ENCODE measurements at places on chromosomes 2 and 18.

DNA sequence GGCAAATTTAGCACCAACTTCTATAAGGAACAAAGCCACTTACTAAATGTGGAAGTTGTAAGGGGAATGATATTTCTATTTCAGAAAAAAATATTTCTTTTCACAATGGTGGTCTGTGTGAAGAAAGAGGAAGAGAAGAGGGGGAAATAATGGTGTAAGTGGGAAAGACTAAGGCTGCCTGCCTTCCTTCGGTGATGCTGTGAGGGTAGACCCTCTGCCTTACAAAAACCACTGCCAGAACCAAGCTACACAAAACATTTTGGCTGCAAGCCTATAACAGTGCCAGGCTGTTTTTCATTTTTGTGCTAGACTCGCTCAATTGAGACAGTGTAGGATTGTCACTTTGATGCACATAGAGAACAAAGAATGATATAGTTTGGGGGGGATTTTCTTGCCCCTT is 286.6 kb downstream of the ZEB2 start:
- DNase-seq = no peak

DNA sequence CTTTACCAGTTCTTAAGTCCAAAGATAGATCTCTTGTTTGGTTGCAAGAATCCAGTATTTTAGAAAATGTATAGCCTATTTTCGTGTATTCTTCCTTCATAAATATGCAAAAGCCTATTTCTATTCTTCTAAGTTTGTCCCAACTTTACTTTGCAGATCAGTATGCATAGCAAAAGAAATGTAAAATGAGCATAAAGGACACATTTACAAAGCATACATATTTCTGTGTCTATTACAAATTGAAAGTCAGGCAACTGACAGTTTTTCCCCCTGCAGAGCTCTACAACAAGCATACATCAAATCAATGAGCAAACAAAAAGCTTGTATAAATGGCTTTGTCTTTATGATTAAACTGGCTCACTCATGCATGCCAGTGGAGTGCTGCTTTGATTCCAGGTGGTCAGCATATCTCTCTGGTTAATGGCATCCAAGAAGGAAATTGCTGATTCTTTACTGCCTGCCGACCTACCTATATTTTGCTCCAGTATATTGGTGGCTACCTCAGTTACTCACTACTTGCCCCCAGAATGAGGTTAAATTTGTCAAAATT is 10.0 kb upstream of the VPS54 start:
- DNase-seq = no peak

- DNase-seq = no peak
Measured at GRCh38 chr18:50751947-50752346, 67.9 kb downstream of the MRO start.

DNA sequence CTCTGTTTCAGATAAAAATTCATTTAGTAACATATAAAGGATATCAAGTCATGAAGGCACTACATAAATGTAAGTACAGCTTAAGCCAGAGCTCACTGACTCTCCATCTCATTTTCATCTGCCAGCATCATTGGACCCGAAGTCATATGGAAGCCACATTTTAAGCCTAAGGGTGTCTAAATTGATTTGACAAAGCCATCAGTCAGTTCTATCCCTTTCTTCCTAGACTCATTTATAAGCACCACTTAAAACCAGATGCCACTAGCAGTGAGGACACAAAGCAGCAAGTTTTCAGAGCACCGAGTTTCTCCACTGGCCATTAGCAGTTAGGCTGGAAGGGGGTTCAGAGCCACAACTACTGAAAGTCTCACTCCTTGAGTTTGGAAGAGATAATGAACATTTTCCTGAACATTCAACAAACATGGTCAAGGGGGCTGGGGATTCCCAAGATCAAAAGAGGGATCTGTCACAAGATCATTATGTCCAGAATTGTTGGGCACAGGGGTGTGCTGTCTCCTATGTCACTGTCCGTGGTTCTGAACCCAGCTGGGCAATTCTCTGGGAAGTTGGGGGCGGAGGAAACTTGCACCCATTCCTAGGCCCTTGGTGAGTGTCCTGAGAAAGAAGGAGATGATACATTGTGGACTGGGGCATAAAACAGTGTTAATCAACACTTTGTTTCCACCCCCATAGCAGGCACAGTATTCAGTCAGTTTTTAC is 158.5 kb upstream of the LMAN1 start:
- no peak for DNase-seq

DNA sequence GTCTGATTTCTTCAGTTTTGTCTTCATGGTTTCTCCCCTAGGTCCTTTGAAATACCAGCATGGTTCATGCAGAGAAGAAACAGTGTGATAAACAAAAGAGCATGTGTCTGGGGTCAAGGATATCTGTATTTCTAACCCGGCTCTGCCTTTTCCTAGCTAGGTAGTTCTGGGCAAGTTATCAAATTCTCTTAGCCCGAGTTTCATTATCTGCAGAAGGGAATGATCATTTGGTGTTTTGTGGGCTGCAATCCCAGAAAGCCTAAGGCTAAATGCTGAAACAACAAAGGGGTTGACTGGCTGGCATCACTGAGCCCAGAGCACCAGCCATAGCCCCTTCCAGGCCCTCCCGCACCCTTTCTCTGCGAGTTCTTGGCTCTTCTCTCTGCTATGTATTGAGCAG is 51.7 kb upstream of the DAPL1 start:
- DNase-seq = no peak

DNA sequence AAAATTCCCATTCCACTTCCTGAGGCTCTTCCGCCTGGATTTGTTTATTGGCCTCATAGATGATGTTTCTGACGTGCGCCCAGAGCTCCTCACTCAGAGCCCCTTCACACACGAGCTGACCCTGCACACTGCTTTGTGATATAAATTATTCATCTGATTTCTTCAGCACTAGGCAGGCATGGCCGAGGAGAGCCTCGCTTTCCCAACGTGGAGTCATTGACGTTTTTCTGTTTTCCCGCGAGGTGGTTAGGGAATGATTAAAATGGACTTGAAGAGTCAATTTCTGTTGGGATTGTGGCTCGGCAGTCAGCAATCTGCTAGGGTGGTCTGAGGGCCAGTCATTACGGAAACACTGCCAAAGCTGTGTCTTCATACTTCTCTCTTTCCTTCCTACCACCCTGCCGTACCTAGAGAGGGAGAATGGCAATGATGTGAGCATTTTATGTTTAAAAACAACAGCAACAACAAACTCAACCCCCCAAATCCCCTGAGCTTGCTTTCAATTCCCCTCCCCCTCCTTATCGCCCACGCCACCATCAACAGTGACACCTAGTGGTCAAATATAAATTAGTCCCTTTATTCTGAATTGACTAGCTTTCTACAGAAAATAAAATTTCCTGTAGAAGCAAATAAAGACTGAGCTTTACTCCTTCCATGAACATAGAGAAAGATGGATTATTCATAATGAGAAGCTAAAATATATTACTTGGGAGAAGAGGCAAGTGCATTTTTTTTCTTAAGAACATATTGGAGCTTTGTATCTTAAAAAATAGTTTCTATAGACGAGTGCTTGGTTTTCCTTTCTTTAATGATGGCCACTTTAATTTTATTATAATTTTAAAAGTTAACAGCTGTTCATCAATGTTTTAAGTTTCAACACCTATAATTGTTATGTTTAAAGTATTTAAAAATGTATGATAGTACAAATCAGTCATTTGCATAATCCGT is 285.1 kb downstream of the MTX2 start:
- DNase-seq = peak; percentile 3

DNA sequence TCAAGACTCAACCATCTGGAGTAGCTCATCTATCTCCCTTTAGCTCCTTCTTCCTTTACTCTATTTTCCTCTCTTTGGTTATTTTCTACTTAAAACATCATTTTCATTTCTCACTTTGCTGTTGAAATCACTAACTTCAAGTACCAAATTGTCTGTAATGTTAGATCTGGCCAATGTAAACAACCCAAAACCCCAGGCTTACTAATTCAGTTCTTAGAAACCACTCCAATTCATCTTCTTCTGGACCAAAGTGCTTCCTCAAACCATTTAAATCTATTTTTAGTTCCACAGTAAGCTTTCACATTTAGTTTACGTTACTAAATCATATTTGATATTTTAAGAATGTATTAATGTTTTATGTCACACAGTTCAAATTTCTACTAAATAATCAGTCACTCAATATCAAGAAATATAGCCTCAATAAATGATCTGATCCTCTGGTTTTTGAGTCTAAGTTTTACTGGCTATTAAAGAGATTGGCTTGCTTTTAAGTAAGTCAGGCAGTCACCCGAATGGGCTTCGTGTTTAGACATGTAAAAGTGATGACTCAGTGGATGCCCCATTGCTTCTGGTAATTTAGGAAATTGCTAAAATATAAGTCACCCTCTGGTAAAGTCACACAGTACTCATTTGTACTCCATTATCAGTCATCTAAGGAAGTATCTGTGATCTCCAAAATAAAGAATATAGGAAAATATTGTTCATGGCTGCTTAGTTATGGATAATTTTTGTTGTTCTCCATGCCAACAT is 527.2 kb upstream of the SOX11 start:
- no peak for DNase-seq

- DNase-seq = no peak
Measured at GRCh38 chr18:45370255-45371010, 244.8 kb upstream of the SLC14A2 start.

DNA sequence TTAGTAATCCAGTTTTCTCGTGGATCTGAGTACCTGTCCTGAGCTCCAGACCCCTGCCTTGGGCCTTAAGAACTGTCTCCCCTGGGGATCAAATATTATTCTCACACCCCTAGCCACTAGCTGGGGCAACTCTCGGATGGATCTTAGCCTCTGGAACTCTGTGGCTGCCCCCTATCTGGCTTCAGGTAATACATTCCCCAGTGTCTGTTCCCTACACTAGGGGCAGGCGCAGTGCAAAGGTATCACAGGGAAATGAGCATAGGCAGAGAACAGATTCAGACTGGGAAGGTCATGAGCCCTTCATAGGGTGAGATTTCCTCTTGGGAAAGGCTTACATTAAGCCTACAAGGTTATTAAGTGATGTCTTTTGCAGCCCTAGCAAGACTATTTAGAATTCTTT is 11.2 kb upstream of the SIX2 start:
- no peak for DNase-seq

- no peak for DNase-seq
Measured at GRCh38 chr2:127609818-127610217, 36.1 kb upstream of the GPR17 start.

DNA sequence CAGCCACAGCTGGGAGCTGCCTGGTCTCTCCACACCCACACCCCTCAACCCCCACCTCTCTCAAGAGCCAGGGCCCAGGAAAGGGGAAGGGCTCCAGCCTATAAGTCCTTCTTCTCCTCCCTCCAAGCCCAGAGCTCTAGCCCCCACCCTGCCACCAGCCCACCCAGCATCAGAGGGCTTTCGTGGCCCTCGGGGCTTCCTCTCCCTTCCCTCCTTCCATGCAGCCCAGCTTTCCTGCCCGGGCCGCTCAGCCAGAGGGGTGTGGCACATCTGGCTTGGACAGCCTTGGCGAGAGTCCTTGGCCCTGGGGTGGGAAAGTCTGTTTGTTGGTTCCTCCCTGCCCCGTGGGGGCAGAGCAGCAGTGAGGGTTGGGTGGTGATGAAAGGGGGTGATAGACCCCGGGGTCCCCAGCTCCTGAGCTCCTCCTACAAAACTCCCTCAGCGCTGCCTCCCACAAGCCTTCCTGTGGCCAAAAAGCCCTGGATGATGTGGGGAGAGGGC is 7.0 kb downstream of the TNS1 start:
- no peak for DNase-seq

DNA sequence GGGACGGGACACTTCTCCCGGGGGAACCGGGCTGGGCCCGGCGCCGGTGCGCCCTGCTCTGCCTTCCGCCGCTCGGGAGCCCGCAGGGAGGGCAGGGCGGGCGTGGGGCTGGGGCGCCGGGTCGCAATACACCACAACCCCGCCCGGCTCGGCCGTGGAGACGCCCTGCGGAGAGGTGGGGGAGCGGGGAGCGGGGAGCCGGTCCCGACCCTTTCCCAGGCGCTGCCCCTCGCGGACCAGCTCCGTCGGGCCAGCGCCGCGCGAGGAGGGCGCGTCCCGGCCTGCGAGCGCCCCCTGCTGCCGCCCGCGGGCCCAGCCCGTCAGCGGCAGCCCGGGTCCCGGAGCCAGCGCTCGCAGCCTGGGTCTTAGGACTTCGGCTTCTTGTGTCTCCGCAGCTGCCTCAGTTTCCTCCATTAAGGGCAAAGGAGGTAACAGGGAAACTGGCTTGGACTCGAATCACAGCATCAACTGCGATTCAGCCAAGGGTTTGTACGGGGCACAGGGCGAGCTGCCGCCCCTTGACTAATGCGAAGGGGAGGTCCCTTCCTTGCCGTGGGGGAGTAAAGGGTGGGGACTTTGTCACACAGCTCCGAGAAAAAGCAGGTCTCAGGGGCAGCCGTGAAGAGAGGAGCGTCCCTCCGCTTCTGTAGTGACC is 635 bp upstream of the ADRA2B start:
- peak; percentile 31 for DNase-seq

- no peak for DNase-seq
Measured at GRCh38 chr2:196530910-196531309, 108.6 kb upstream of the CCDC150 start.

GRCh38 chr18:62877411-62878221 is 162.3 kb downstream of the PHLPP1 start:
- no peak for DNase-seq
